ENCODE measurements at places on chromosomes 3 and 15.

DNA sequence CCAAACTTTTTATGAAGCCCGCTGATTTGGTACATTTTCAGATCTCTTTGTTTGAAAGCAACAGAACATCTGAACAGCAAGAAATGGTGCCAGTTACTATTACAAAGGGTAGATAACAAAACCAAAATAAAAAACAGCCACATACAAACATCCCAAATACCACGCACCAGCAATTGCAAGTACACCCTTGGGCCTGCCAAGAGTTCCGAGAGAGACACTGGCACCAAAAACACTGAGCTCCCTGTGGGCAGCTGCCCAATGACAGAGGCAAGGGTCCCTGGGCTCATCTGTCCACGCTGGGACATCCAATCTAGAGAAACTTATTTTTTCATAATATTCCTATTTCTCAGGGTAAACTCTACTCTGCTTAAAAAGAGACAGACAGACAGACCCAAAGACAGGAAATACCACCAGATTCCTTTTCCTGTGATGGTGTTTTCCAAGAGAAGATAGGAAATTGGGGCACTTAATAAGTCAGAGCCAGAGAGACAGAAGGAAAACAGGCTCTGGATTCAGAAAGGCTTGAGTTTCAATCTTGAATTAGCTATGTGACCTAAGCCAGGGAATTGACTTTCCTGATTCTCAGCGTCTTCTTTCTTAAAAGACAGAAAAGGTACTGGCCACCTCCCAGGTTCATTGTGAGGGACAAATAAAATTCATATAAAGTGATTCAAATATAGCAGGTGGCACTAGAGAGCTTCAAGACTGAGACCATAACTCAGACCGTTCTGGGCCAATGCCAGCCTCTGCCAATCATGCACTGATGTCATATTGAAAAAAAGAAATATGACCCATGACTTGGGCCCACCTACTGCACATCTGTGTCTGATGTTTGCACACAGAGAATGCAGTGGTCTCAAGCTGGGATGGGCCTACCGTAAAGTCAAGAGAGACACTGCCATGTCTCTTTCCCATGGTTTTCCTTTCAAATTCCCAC, 61.3 kb downstream of the FOXP1 start:
- DNase-seq = no peak

DNA sequence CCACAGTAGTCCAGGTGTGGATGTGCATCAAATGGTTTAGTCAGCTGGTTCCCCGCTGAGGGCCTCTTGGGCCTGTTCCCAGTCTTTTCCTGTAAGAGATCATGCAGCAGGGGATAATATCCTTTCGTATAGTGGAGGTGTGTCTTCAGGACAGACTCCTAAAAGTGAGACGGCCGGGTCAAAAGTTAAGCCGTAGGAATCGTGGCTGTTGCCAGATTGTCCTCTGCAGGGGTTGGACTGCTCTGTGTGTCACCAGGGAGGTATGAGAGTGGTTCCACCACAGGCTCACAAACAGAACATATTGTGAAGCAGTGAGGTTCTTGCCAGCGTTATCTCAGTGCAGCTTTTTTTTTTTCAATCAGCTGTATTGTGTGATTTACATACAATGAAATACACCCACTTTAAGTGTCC, 95.0 kb downstream of the VGLL4 start:
- DNase-seq = peak; percentile 83

- no peak for DNase-seq
Measured at GRCh38 chr3:11078826-11079515, 75.3 kb upstream of the HRH1 start.

- DNase-seq = no peak
Measured at GRCh38 chr15:40282869-40283614, at the start of gene ANKRD63. ANKRD63 (minus strand) TSS chr15:40283064; CDS start chr15:40282586, 478 bp downstream.

DNA sequence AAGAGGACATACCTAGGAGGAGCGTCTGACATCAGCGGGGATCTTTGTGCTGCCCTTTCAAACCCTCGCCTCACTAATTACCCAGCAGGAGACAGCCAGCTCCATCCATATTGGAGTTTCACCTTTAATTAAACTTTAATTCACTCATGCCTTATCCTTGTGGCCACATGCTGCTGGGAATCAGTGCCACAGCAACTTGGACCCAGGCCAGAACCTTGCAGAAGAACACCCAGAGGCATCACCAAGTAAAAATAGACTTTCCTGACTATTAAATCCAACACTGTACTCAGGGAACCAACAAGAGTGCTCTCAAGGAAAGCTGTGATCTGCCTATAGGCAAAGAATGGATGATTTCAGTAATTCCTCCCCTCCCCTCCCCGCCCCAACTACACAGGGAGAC, 23.9 kb downstream of the EIF1B start:
- no peak for DNase-seq

GRCh38 chr3:13414040-13414729, 5.9 kb downstream of the NUP210 start:
- DNase-seq = no peak

GRCh38 chr3:52498137-52499054, 3.3 kb downstream of the STAB1 start:
- peak; percentile 94 for DNase-seq

DNA sequence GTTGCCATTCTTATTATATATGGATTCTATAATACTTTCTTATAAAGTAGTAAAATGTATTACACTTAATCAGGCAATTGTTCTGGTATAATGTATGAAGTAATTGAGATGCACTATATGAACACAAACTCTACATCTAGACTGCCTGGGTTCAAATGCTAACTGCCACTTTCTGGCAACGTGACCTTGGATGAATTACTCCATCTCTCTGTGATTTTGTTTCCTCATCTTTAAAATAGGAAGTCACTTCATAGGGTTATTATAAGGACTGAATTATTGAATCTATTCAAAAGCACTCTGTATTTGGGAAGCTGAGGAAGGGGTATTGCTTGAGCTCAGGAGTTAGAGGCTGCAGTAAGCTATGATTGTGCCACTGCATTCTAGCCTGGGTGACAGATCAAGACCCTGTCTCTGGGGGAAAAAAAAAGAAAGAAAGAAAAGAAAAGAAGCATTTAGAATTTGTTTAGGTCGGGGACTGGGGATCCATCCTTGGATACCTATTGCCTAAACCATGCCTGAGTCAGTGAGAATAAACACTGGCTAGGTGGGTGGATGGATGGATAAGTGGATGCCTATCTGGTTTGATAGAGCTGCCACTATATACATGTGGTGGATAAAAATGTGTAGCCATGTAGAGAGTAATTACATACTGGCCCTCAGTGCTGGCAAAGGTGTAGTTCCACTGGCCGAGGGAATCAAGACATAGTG, 2.5 kb downstream of the TM4SF1 start:
- DNase-seq = no peak

GRCh38 chr3:14137445-14137844, 12.6 kb downstream of the TMEM43 start:
- peak; percentile 31 for DNase-seq

GRCh38 chr3:124877674-124878073, 9.5 kb downstream of the ITGB5 start:
- DNase-seq = no peak

DNA sequence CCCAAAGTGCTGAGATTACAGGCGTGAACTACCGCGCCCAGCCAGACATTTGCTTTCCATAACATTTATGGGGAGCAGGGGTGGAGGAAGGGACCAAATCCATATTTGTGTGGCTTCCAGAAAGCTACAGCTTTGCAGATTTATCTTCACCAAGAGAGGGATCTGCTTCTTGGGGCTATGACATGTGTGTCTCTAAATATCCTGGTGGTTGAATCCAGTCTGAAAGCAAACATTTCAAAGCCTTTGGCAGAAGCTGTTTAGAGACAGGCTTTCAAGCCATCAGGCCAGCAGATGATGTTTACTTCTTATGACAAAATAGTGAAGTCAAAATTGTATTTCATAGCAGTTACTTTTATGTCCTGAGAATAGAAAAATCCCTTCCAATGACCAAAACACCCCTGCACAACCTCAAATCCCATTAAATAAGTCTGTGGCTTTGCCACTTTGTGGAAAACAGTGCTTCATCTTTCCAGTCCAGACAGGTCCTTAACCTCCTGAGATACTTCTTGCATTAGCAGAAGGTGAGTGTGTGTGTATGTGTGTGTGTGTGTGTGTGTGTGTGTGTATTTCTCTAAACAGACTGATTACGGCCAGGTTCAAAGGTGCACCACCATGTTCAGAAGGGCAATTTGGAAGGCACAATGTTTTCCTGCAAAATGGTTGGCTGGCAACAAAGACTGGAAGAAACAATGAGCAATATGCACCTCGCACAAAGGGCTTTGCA, 191.4 kb upstream of the LRIG1 start:
- no peak for DNase-seq

DNA sequence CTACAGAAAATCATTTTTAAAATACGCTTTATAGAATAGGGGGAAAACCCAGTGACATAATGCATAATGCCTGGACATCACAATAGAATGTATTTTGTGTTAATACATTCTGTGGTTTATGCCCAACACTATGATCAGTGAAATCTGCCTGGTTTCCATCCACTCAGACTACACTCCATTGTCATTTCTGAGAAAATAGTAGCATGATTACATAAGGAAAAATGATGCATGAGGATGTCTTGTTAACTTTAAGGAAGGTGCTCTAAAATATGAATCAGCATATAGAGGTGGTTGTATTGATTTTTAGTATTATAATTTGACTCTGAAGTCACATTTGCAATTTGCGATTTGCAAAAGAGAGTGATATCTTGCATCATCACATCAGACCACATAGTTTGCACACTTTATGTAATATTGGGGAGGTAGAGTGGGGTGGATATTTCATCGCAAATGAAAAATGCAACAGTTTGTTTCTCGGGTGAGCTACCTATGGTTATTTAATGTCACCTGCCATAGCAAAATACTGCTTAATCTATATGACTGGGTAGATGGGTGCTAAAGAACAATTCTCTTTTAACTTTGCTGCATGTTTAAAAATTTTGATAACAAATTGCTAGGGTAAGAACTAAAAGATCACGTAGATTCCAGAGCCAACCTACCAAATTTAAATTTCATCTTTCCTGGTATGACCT, 403.9 kb downstream of the IL5RA start:
- no peak for DNase-seq

DNA sequence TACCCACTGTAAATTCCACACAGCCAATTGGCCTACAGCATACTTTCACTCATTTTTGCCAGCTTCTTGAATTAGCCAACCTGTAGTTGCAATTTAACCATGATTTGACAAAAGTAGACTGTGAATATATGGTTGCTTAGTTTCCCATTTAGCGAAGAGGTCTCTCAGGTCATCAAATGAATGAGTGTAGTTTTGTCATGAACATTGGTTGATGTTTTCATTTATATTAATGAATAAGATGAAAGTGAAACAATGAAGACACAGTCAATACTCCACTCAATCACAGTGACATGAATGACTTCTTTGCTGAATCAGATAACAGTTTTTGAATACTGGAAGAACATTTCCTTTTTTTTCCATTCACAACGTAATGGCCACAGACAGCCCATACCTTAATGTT, 15.3 kb upstream of the FAM3D start:
- DNase-seq = no peak

DNA sequence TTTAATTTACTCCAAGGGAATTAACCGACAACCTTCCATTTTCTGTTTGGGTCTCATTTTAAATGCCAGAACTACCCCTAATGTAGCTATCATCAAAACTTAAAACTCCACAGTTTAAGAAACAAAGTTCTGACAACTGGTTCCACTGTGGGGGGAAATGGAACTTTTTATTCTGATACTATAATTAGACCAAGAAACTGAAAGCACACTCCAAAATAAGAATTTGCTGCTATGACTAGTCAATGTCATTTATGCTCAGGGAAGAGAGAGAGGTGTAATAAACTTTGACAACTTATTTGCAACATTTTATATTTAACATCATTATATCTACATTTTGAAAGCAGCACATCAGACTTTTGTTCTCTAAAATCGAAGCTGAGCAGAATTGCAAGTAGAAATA, 169.2 kb downstream of the ANXA2 start:
- no peak for DNase-seq

GRCh38 chr15:57019496-57020160, 101.2 kb downstream of the TCF12 start:
- peak; percentile 79 for DNase-seq

DNA sequence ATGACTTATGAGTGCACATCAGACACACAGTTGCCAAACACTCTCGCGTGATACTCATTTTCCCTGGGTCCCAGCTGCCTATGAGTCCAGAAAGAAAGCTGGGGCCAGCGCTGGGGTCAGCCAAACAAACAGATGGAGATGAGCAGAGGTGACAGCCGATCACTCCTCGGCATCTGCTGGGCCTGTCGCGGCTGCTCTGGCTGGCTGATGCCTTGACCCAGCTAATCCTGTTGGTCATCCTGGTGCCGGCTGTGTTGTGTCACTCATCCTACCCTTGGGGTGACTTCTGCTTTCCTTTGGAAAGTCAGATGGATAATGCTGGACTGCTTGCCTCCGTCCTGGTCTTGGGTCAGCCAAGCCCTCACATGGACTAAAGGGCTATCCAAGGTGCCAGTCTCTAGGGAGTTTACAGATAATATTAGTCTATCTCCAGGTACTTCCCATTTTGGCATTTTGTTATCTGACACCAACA, 105.3 kb upstream of the PDZRN3 start:
- DNase-seq = peak; percentile 20

DNA sequence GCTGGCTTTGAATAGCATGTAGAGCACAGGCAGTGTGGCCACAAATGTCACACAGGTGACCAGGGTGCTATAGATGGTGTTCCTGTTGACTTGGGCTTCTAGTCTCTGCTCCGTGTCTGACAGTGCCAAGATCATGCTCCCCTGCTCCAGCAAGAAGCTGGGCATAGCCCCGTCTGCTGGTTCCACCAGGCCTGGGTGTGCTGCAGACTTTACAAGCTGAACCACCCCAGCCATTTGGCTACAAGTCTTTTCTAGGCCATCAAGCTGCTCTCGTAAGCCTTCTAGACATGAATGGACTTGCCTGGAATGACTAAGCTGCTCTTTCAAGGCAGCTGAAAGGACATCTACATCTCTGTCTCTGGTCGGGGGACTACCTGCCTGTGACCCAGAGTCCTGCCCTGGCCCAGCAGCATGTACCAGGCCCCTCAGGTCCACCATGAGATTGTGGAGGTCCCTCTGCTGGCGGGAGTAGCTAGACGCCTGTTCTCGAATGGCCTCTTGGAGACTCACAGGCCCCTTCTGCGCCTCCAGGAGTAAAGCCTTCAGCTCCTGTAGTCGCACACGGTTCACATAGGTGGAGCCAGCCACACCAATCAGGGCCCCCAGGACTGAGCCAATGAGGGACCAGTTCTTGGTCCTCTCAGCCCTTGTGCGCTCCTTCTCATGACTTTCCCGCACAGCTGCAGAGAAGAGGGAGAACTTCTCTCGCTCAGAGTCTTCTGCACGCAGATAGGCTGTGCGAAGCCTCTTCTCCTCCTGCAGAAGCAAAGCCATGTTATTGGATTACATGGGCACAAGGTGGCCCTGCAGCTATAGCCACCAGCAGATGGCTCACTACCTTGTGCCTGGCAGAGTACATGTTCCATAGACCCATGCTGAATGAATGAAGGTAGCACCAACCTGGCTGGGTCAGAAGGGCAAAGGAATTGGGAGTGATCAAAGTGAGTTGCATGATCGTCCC, 2.8 kb upstream of the PLXNB1 start:
- DNase-seq = no peak

- no peak for DNase-seq
Measured at GRCh38 chr15:38944536-38944935, 379.9 kb upstream of the RASGRP1 start.

- DNase-seq = peak; percentile 98
Measured at GRCh38 chr3:178170698-178171535, 365.3 kb upstream of the KCNMB2 start.

All from fibroblast of mammary gland (primary cell).